Umbilical cord (tissue), 2 donors: ENCODE measurements at places on chromosomes 1 and 21. TPM values are rescaled to one million over a fixed set of nuclear protein-coding genes. Genes with fewer than 3 reads are reported as not detected.

GRCh38 chr1:112060261-112060660 is 70.8 kb upstream of the KCND3 start:
- no peak for DNase-seq

Gene RAB42
- total RNA-seq: 7.0 TPM

GRCh38 chr1:27816921-27817630 is 13.5 kb upstream of the PPP1R8 start:
- peak; percentile 74 for DNase-seq

Gene AMY1A
- 0.48 TPM for total RNA-seq

- DNase-seq: no peak
Measured at GRCh38 chr1:214824763-214825162, 221.8 kb downstream of the CENPF start.

Gene AVPR1B
- 0.72 TPM for total RNA-seq

DNA sequence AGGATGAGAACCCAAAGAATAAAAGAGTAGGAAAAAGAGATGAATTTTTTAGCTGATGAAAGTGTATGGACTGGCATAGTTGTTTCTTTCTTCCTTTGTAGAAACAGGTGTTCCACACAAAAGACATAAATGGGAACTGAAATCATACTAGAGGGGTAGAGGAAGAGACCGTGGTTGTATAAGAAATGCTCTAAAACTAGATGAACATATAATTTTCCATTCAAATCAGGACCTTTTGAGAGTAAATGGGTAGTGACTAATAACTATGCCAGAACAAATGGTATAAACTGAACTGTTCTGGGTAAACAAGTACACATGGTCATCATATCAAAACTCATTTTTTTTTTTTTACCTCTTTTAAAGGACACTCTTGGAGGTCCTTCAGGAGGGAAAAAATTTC is 344.2 kb downstream of the VAV3 start:
- no peak for DNase-seq

DNA sequence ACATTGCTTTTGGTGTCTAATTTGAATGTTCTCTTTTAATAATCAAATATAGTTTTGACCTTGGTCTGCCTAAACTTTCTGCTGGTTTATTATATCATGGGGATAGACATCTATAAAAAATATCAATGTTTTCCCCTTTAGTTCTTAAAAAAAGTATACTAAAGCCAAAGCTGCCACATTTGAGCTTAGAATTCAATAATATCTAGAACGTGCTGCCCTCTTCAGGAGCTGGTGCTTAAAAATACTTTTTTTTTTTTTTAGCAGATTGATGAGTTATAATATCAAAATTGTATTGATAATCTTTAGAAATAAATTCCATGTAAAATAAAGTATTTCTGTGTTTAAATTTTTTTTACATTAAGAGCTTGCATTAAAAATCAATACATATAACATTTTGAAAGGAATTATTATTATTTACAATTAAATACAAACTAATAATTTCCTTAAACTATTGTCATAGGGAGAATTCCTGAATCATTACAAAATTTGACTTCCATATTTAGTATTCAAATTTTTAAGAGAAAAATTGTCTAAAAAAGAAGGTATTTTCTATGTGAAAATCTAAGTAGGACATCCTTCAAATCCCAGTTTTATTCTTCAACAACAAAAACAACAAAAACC is 40.1 kb upstream of the ADGRL2 start:
- DNase-seq: peak; percentile 57

- DNase-seq: no peak
Measured at GRCh38 chr1:58454385-58454784, 92.1 kb downstream of the OMA1 start.

Gene ELAPOR1
- total RNA-seq: 1.9 TPM

DNA sequence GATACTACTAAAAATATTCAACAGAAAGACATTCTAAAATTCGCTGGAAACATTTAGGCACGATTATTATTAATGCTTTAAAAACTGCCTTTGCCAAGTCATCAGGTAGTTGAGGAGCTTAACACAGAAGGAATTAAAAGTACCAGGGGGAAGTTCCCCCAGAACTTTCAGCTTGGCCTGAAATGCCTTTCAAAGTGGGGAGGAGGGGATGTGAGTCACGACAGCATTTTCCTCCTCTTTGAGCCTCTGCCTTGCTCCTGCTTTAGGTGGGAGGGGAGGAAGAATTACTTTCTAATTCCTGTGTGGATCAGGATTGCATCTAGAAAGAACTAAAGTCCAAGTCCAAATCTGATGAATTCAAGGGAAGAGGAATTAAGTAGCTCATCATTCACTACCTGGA is 183.7 kb downstream of the CLIC6 start:
- DNase-seq: peak; percentile 55

GRCh38 chr1:186183970-186184628 is 191.0 kb downstream of the TPR start:
- no peak for DNase-seq

Gene PYHIN1
- 5.8 TPM for total RNA-seq

DNA sequence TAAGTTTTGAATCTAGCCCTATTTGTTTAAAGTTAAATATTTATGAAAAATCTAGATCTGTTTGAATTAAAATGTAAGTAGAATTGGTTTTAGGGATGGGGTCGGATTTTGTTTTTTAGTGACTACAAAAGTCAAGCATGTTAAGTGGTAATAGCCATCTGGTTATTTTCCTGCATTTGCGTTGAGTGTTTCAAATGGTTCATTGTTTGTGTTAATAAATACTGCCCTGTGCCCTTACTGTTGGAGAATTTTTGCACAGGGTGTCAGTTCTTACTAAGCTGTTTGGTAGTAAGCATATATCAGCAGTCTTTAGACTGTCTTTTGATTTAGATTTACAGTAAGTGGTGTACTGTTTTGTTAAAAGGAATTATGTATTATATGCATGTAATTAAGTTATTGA is 46.1 kb upstream of the TARS2 start:
- DNase-seq: no peak

DNA sequence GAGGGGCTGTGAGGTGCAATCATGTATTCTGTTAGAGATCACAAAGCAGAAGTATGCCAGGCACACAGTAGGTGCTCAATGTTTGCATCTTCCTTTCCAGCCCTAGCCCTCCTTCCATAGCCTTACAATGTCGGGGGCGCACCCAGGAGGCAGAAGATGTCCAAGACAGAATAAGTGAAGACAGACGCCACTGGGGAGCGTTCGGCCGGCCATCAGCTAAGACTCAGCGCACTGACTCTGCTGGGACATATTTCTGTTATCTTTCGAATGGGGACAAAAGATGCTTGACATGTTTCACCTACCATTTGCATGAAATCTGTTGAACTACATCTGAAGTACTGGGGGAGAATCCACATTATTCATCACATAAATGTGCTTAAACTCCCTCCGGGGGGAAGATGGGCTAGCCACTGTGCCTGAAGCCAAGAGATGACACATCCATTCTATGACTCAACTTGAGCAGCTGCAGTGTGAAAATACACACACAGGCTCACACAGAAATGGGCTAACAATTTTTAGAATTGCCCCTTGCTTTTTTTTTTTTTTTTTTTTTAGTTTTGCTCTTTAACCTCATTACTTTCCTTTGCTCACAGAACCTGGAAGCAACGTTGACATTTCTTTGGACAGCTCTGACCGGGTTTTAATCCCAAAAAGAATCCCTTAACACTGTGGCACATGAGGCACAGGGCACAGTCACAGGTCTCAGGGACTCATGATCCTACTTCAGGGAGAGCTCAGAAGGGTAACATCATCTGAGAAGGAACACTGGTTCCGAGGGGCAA is 7.9 kb downstream of the TIAM1 start:
- DNase-seq: peak; percentile 62

Gene RGS4
- total RNA-seq: 72.0 TPM

- no peak for DNase-seq
Measured at GRCh38 chr1:33332357-33332789, 11.5 kb upstream of the A3GALT2 start.

DNA sequence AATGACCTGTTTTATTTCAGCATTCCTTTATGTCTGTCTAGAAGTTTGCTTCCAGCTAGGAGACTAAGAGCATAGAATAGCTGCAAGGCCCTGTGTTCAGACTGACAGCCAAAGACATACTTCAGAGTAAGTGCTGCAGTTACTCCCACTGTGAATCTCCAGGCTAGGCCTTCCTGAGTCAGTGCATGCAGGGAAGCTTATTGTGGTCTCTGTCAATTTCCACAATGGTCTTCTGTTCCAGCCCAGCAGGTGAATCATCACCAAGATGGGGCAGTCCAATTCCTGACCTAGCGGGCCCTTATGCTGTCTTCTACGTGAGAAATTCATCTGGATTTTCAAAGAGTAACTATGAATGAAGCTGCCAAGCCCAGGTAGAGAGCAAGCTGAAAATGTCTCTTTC is 146.3 kb upstream of the C8B start:
- DNase-seq: no peak

Gene CHIA
- total RNA-seq: 5.3 TPM

DNA sequence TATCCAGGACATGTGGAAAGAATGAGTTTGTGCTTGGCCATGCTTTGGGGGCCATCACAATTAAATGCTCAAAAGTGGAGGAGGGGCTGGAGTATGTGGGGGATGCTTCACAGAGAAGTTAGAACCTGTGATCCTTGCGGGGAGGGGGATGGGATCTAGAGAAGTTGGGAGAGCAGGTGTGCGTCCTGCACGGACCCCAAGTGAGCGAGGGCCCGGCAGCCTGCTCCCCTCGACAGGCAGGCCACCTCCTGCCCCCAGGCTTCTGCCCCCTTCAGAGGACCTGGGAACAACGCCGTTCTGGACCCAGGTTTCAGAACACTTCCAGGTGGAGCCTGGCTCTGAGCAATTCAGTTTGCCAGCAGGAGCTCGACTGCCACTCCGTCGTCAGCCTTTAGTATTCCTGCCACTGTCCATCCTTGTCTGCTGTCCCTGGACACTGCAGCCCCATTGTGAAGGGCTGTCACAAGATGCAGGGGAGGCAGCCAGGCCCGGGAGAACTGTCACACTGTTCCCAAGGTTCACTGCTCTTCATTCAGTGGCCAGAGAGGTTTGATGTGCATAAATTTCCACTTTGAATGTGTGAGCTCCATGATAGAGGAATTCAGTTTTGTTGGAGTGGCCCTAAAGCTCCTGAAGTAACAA is 112.2 kb downstream of the DHRS3 start:
- DNase-seq: no peak
